ENCODE measurements at places on chromosomes 13 and 19.

GRCh38 chr13:101520672-101521071 lies 68.2 kb downstream of the ITGBL1 start:
- DNase-seq, result no peak

DNA sequence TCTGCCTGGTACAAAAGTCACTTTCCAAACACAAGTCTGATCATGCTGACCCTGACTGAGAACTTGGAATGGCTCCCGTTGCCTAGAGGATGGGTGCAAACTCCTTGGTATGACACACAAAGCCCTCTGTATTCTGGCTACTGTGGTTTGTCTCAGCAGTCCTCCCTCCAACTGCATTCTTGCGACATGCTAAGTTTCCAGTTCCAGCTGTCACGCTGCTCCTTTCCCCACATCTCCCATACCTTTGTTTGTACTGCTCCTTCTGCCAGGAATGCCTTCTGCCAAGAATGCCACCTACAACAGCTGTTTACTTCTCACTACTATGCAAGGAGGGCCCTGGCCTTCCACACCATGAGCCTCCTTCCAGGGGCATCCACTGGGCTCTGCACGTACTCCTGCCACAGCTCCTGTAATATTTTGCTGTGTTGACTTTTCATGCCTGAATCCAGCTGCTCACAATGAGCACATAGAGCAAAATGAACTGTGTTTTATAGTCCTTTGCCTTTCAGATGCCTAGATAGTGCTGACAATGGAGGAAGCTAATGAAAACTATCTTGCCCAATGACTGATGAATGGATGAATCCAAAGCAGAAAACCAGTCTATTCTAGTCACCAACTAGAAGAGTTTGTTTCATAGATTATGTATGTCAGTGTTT lies 543.7 kb downstream of the EFNB2 start:
- DNase-seq, result no peak

DNA sequence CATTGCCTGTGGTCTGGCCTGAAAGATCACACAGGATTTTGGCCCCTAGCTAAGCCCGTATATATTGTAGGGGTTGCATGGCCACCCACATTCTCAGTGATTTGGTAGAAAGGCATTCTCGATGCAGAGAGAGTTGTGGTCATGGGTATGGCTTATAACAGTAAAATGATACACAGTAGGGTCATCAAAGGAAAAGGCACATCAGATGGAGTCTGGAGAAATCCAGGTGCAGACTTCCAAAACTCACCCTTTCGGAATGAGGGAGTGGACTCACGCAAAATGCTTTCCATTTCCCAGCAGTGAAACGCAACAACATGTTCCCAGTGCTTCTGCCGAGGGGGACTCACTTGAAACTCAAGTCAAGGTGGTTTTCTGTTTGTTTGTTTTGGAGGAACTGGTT lies 802.5 kb upstream of the SLITRK1 start:
- DNase-seq, result no peak

- no peak for DNase-seq
Observed at GRCh38 chr19:14346279-14346678, 35.0 kb upstream of the ADGRE5 start.

- no peak for DNase-seq
Observed at GRCh38 chr13:31801088-31801487, 61.8 kb downstream of the RXFP2 start.

- peak; percentile 30 for DNase-seq
Observed at GRCh38 chr13:110116072-110116487, 190.9 kb downstream of the COL4A1 start.

DNA sequence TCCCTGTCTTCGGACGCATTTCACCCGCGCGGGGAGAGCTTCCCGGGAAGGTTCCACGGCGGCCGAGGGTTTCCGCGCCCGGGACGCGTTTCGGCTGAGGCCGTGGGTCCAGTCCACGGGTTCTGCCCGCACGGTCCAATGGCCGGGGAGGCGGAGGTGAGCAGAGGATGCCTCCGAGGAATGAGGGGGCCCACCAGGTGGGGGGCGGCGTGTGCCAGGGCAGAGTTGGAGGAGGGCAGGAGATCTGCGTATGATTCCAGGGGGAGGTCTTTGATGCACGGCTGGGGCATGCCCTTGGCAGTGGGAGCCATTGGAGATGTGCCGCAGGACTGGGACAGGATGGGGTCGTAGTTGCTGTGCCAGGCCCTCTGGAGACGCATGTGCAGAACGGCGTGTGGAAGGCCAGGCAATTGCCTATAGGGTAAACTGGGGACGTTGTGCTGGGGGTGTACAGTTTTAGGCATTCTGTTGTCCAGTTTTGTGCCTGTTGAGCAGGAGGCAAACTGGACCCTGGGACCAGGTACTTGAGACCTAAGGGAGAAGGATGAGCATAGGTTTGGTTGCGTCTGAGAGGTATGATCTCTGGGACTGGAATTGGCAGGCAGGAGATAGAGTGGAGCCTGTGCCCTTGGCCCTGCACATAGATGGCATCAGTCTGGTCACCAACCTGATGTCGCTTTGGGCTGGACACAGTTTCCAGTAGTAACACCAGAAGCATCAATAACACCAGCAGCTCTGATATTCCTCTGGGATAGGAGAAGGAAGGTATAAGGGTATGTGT lies 751 bp downstream of the ZNF584 start:
- DNase-seq, result no peak

GRCh38 chr13:43983373-43983772 lies 103.7 kb downstream of the LACC1 start:
- DNase-seq, result no peak

- no peak for DNase-seq
Observed at GRCh38 chr19:873561-874041, 14.1 kb downstream of the CFD start.

DNA sequence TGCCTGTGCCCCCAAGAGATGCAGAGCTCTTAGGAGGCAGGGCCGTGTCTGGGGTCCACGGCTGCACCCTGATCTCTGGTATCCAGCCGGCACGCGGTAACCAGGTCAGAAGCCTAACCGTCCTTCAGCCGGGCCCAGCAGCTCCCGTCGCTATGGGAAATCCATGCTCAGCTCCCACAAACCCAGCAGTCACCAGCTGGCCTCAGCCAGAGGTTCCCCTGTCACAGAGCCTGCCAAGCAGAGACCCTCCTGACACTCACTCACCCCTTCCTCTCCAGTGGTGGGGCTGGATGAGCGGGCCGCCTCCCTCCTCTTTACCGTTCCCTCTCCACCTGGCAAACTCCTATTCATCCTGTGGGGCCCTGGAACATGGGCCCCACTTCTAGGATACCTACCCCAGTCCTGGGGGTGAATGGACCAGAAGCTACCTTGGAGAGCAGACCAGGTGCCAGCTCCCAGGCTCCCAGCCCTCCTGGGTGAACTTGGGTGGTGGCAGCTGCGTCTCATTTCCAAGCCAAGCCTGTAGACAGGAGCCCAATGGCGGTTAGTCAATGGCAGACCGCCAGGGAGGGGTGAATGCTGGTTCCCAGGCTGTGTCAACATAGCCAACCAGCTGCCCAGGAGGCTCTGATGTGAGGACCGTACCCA lies 21.4 kb upstream of the TCF3 start:
- DNase-seq, result no peak

Measured in frontal cortex (tissue), 4 donors.